IMR-90 (cell line): ENCODE measurements at places on chromosomes 1 and 21. TPM values are rescaled to one million over a fixed set of nuclear protein-coding genes. Genes with fewer than 3 reads are reported as not detected.

Gene CSF3R
- not detected in 2 replicates for total RNA-seq

Gene FAM78B
- under 0.01 and 0.28 TPM in 2 replicates for total RNA-seq

Gene PEAR1
- 2.0 and 2.8 TPM in 2 replicates for total RNA-seq

Gene RPS6KC1
- 23.7 and 25.8 TPM in 2 replicates for total RNA-seq

DNA sequence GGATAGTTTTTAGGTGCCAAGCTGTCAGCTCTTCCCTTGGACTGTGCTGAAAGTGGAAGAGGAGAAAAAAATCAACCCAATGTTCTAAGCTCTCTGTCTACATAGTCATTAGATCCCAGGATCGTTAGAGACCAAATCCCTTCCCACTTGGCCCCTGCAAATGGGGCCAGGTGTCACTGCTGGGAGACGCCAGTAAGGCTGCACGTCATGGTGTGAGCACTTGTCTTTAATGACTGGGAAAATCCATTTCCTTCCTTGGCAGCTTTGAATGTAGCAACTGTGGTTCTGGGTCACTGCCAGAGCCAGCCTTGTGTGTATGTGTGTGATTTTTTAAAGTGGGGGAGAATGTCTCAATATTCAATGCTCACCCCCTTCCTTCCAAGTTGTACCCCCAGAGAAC lies 59.9 kb downstream of the MAN1C1 start:
- DNase-seq: peak; percentile 46

GRCh38 chr1:243390162-243390791 lies 134.4 kb downstream of the SDCCAG8 start:
- DNase-seq: no peak

- no peak for DNase-seq
Measured at GRCh38 chr1:203085528-203086406, at the start of gene MYOG. TSS of gene MYOG (minus strand) at chr1:203086012. CDS start at chr1:203085961, 51 bp downstream.
